ENCODE measurements at places on chromosomes 2 and 18.

DNA sequence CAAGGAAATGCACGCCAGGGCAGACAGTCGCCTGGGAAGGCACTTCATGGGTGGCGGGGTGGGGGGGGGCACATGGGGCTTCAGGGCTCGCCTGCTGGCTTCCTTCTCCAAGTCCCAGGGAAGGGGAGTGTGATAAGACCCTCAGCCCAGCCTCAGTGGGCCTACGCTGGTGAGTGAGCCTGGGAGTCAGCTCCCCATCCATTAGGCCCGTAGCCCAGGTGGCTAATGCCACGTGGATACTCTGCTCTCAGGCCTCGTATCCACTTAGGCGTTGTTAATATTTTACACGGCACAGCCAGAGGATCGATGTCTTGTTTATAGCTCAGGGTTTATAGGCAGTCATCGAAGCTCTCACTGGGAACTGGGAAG is 47.1 kb downstream of the KCNIP3 start:
- DNase-seq = no peak

GRCh38 chr18:49898421-49898820 is 85.1 kb upstream of the ACAA2 start:
- DNase-seq = peak; percentile 65

GRCh38 chr2:105545730-105546627 is 147.1 kb upstream of the FHL2 start:
- DNase-seq = peak; percentile 61

DNA sequence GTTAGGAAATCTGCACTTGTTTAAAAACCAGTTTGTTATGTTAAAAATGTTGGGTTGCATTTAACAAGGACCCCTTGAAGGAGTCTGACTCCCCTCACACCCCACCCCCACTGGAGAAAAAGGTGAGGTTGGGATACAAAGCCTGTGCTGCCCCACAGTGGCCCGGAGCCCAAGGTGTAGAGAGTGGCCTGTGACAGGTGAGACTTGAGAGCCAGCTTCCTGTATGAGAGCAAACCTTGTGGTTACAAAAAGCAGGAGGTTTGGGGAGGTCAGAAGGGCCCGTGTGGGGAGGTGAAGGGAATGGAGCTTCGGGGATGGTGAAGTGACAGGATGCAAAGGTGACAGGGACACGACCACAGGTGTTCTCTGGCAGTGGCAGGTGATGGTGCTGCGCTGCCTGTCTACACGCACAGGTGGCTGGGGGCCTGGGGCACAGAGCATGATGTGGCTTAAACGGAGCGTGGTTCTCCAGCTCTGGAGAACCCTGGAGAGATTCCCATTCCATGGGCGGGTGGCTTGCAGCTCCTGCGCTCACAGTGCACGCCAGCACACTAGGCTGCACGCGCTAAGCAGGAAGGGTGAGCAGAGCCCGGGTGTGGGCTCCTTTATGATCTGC is 29.0 kb downstream of the IMPA2 start:
- peak; percentile 60 for DNase-seq

DNA sequence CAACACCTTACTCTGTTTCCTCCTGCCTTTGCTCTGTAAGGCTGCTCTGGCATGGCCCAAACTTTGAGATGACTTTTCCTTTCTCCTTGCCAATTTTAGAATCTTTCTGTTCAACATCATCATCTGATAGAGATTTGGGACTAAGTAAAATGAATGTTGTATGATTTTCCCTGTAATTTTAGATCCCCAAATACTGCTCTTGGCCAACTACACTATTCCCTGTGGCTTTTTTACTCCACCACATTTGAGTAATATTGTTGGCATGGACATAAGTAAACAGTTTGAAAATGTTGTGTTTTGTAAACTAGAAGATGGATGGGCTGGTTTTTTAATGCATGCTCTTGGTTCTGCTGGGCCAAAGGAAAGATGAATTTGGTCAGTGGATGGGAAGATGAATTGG is 12.1 kb downstream of the LTBP1 start:
- DNase-seq = no peak

GRCh38 chr18:45783097-45784075 is 42.1 kb upstream of the SIGLEC15 start:
- DNase-seq = no peak

DNA sequence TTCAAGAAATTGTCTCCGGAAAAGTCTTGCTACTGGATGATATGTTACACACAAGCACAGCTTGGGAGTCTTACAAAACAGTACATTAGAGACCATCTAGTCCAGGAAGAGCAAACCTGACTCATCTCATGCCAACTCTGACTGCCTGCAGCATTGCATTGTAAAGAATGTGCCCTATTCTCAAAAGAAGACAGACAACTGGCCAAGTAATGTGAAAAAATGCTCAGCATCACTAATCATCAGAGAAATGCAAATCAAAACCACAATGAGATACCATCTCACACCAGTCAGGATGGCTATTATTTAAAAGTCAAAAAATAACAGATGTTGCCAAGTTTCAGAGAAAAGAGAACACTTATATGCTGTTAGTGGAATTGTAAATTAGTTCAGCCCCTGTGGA is 42.7 kb upstream of the GORASP2 start:
- no peak for DNase-seq

DNA sequence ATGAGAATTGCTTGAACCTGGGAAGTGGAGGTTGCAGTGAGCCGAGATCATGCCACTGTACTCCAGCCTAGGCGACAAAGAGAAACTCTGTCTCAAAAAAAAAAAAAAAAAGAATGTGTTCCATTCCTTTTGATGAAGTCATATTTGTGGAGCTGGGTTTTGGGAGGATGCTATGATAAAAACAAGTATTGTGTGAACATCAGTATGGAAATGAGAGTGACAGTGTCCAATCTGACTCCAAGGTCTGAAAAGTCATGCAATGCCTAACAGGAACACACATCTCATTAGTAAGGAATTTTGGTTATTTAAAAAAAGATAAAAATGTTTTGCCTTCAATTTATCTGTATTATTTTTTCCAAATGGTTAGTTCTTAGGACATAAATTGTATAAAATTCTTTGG is 11.8 kb downstream of the GCFC2 start:
- DNase-seq = no peak

- DNase-seq = no peak
These were observed 6.5 kb upstream of the DUSP2 start for GRCh38 chr2:96151595-96152303.

DNA sequence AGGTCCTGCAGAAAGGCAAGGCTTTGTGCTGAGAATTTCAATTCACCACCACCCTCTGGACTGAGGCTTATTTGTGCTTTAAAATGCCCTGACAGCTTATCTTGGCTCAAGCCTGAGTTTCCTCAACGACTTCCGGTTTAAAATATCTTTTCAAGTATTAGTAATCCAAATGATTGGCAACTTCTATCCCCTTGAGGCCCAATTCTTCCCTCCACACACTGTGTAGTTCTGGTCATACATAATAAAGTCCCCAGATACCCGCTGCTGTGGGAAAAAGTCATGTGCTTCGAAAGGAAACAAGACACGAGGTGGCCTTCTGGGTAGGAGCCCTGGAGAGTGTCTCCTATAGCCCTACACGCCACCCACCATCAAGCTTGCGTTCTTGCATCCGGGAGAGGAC is 393.4 kb downstream of the ALK start:
- DNase-seq = no peak

- DNase-seq = no peak
These were observed 56.9 kb downstream of the WDR75 start for GRCh38 chr2:189498205-189498604.

DNA sequence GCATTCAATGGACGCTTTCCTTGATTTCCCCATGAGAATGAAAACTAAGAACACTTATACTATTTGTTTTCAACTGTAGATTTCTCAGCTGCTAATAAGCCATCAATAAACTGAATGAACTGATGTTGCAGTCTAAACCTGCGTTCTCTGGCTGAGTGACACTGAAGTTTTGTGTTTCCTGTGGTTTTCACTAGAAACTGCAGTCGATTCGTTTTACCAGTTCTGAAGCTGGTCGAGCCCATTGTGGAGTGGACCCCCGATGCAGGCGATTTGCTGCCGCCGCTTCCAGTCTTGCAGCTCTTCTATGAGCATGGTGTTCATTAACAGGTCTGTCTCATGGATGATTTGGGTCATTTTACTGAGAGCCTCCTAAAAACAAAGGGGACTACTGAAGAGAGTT is 50.6 kb upstream of the STAT1 start:
- no peak for DNase-seq

- DNase-seq = no peak
These were observed 112.5 kb downstream of the MAP3K20 start for GRCh38 chr2:173187941-173188788.

GRCh38 chr2:232532419-232532818 is 6.5 kb downstream of the CHRND start:
- DNase-seq = no peak

DNA sequence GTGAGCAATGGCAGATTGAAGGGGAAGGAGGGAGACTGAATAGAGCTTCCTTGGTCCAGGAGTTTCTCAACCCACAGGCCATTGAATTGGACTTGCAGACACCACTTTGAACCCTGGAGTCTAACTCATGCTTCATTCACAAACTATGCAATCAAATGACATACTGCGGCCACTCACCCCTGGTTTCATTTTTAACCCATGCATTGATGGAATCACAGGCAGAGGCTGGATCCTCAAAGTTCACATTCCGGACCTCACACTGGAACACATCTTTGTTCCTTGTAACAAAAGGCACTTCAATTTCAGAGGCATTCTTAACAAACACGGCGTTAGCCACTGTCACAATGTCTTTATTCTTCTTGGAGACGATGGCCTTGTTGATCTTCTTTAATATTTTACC is 40.7 kb downstream of the MRPL44 start:
- DNase-seq = no peak

GRCh38 chr2:62611854-62612253 is 93.7 kb upstream of the EHBP1 start:
- DNase-seq = no peak

DNA sequence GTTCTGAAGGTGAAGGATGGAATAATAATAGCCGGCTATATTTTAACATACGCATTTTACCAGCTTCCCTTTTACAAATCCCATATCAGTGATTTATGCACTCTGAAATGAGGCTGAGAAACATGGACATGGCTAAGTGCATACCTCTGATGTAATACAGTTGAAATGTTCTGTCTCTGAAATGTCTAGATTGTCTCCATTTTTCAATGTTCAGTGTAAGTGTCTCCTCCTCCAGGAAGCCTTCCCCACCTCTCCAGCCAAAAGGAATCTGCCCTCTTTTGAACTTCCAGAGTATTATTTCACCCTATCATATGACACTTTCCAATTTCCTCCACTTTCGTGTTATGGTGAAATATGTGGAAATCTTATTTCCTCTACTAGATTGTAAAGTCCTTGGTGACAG is 29.5 kb upstream of the ME2 start:
- DNase-seq = no peak

All from MM.1S (cell line).